ENCODE measurements at places on chromosomes 6 and 20. TPM values are rescaled to one million over a fixed set of nuclear protein-coding genes. Genes with fewer than 3 reads are reported as not detected.

The TINAG gene
- 0.29 TPM for total RNA-seq

The SNAP25 gene
- total RNA-seq: 0.58 TPM

The SLC22A3 gene
- 0.06 TPM for total RNA-seq

The OOEP gene
- not detected for total RNA-seq

The PRR18 gene
- total RNA-seq: not detected

The PLN gene
- total RNA-seq: not detected

The RSPO4 gene
- total RNA-seq: not detected

The BPIFB2 gene
- total RNA-seq: not detected

The MYO6 gene
- total RNA-seq: 7.3 TPM

The LZTS3 gene
- total RNA-seq: 6.7 TPM

The HLA-DOB gene
- total RNA-seq: not detected

The ADGRF4 gene
- 0.13 TPM for total RNA-seq

The SLC22A23 gene
- total RNA-seq: 1.6 TPM

The CD83 gene
- 0.57 TPM for total RNA-seq

The ISM1 gene
- 0.11 TPM for total RNA-seq

The VGLL2 gene
- total RNA-seq: 0.75 TPM

The CTAGE9 gene
- total RNA-seq: not detected

The GSTA2 gene
- not detected for total RNA-seq

The ANKRD60 gene
- not detected for total RNA-seq

The GRM4 gene
- not detected for total RNA-seq

The PRICKLE4 gene
- total RNA-seq: 3.1 TPM

The FOXS1 gene
- not detected for total RNA-seq

The STX7 gene
- total RNA-seq: 34.1 TPM

The HLA-DMB gene
- total RNA-seq: not detected

The CST9 gene
- not detected for total RNA-seq

The TUBB1 gene
- total RNA-seq: not detected

The F13A1 gene
- total RNA-seq: 7.6 TPM

The PABPC1L gene
- total RNA-seq: 7.4 TPM

The PHACTR3 gene
- total RNA-seq: 0.63 TPM

The CD93 gene
- total RNA-seq: not detected

The MATN4 gene
- 0.23 TPM for total RNA-seq

The PHACTR1 gene
- total RNA-seq: 11.0 TPM

The TSPO2 gene
- total RNA-seq: not detected

The RIPOR3 gene
- 0.13 TPM for total RNA-seq

The ROMO1 gene
- total RNA-seq: 325 TPM

The PDRG1 gene
- 8.0 TPM for total RNA-seq

The FAXC gene
- total RNA-seq: 2.9 TPM

The ATP6V1G2 gene
- total RNA-seq: 3.3 TPM

The GNMT gene
- not detected for total RNA-seq

The ID4 gene
- not detected for total RNA-seq

Measured in LHCN-M2 (cell line).